Heart right ventricle (tissue), 16 donors: ENCODE measurements at places on chromosomes 13 and 19.

DNA sequence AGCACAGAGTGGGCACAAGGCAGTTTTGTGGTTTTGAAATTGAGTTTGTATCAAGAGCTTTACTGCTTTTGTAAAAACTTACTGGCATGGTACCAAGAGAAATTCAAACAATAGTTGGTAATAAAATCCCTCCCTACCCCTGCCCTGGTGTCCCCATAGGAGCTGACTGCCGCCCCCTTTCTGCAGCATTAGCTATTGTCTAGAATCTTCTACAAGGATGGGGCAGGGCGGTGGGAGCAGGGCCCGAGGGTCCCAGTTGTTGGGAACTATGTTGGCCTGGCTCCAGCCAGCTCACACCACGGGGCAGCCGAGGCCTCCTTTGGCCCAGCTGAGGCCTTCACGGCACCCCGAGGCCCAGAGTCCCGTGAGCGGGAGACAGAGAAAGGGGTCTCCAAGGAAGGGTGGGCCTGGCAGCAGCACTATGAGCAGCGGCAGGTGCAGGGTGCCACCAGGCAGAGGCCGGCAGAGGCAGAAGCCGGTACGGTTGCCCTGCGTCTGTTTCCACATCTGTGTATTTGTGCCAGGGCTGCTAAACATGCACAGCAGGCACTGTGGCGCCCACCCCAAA, 57.9 kb downstream of the KDM4B start:
- H3K4me3 ChIP-seq = no peak overlapping the region
- DNase-seq = no peak
- no peaks in the 10 kb centered on the region for H3K36me3 ChIP-seq
- peaks cover 43% of the 10 kb centered on the region for H3K4me1 ChIP-seq
- no peaks in the 10 kb centered on the region for H3K27me3 ChIP-seq
- H3K27ac ChIP-seq = no peak overlapping the region

- peaks cover 23% of the 10 kb centered on the region for H3K4me1 ChIP-seq
- no peak for DNase-seq
- no peak overlapping the region for H3K4me3 ChIP-seq
Measured at GRCh38 chr13:32150239-32150638, 118.7 kb downstream of the FRY start.

GRCh38 chr13:91136806-91137205, 210.7 kb upstream of the MIR17HG start:
- peaks cover 4% of the 10 kb centered on the region for H3K4me1 ChIP-seq
- no peaks in the 10 kb centered on the region for H3K27me3 ChIP-seq
- no peak for DNase-seq
- no peak overlapping the region for H3K4me3 ChIP-seq
- no peak overlapping the region for H3K27ac ChIP-seq

- peak overlapping the region; percentile 98 for H3K27ac ChIP-seq
- DNase-seq = no peak
- no peaks in the 10 kb centered on the region for H3K36me3 ChIP-seq
- H3K4me1 ChIP-seq = peaks cover 28% of the 10 kb centered on the region
- H3K27me3 ChIP-seq = no peaks in the 10 kb centered on the region
Measured at GRCh38 chr13:48976576-48977285, 1.0 kb downstream of the FNDC3A start.

DNA sequence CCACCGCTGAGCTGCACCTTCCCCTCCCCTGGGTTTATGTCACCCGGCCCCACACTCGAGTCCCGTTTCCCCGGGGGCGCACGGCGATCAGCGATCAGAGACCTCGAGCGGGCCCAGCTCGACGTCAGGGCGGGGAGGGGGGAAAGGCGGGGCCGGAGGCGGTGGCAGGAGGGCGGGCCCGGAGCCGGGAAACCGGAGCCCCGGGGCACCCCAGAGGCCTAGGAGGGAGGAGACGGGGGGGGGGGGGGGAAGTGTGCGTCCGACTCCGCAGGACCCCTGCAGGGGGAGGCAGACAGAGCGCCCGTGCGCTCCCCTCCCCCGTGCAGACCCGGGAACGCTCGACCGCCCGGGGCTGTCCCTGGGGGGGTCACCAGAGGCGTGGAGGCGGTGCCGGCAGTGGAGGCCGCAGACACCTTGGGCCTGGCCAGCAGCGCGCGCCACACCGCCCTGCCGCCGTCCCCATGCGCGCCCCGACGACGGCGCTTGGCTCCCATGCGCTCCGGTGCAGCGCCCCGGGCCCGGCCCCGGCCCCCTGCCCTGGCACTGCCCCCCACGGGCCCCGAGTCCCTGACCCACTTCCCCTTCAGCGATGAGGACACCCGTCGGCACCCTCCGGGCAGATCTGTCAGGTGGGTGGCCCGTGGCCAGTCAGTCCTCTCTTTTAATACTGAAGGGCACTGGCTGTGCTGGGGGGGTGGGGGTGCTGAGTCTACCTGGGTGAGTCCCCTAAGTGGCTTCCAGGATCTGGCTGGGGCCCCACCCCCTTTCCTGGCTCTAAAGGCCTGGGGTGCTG, 11.8 kb downstream of the PDE4A start:
- H3K4me1 ChIP-seq = peaks cover 16% of the 10 kb centered on the region
- H3K27me3 ChIP-seq = no peaks in the 10 kb centered on the region
- peak overlapping the region; percentile 88 for H3K27ac ChIP-seq
- H3K4me3 ChIP-seq = peak overlapping the region; percentile 76

GRCh38 chr13:46386392-46387063, 524 bp downstream of the RUBCNL start:
- H3K4me3 ChIP-seq = peak overlapping the region; percentile 35
- H3K36me3 ChIP-seq = no peaks in the 10 kb centered on the region
- no peak for DNase-seq
- H3K27me3 ChIP-seq = peaks cover 32% of the 10 kb centered on the region
